NCI-H226 (cell line): ENCODE measurements at places on chromosomes 12 and 14.
A peak's percentile ranks its signal among the peaks of the same experiment; 100 is the strongest.

DNA sequence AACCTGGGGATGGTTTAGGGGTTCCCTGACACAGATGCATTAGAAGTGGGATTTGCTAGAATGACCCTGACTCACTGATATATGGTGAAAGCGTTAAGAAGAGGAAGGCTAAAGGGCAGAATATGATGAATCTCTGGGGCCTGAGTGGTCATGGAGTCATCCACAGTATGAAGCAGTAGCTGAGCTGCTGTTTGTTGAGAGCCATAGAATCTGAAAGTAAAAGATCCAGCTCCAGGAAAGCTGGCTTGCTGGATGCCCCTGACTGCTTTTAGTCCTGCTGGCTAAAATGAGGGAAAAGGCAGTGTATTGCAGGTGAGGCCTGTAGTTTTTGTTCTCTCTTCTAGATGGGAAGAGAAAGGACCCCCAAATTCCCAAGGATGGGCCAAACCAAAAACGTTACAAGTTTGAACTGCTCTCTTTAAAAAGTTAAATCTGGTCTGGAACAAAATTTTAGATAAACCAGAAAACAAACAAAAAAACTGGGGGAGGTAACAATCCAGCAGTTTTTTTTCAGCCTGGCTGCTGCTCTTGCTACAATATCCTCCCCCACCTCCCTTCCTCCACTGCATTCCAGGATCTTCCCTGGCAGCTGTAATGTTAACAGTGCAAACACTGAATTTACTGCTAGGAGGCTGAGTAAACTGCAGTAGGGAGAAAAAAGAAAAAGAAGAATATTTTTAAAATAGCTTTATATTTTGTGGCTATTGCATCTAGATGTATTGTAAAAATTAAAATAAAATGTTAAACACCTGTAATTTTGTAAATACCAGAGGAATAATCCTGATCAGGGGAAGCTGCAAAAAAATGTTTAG is 16.5 kb downstream of the SEL1L start:
- DNase-seq, result peak; percentile 45

DNA sequence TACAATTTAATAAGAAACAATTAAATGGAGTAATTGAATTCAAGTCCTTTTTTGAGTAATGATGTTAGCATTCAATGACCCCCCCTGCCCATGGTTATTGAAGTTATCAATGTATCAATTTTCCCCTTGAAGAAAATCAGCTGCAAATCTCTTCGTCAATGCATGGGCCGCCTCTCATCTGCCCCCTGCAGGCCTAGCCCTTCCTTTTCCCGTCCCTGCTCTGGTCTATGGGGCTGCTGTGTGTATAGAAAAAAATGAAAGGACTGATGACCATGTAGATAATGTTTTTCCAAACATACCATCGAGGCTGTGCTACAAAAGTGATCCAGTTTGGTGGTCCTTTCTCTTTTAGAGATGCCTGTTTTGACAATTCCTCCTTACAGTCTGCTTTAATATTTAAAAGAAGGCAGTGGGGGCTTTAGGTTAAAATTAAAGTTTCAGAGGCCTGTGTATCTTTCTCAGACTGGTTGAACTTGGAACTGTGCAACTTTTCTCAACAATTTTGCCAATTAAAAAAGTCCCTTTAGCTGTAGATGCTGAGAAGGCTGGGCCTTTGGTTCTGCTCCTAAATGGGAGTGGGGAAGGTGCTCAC is 98.4 kb downstream of the APAF1 start:
- no peak for DNase-seq

DNA sequence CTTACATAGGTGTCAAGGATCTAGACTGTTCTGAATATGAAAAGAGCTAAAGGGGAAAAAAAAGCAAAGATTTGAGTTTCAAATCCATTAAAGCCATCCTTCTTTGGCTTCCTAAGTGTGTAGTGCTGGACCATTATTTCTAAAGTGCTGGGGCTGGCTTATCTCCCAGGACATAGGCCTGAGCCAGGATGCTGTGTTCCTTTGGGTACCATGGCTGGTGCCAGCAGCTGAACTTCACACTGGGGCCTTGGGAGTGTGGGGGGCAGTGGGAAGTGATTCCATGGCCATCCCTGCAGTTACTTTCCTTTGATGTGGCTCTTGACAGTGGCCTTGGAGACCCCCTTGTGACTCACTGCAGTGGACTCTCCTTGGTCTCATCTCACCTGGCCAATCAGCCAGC is 20.8 kb downstream of the PRMT8 start:
- DNase-seq, result no peak

DNA sequence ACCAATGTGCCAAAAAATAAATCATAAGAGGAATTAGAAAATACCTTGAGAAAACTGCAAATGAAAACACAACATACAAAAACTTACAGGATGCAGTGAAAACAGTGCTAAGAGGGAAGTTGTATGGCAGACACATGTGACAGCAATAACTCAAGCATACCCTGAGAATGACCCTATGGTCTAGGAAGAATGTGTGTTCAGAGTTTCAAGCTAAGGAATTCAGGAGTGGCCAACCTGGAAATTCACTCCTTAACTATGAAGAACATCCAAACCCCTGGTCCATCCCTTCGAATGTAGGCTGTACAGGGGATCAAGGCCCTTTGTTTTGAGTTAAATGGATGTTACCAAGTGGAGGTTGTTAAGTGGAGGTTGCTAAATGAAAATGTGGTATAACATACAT is 16.7 kb upstream of the TTC9 start:
- peak; percentile 49 for DNase-seq

DNA sequence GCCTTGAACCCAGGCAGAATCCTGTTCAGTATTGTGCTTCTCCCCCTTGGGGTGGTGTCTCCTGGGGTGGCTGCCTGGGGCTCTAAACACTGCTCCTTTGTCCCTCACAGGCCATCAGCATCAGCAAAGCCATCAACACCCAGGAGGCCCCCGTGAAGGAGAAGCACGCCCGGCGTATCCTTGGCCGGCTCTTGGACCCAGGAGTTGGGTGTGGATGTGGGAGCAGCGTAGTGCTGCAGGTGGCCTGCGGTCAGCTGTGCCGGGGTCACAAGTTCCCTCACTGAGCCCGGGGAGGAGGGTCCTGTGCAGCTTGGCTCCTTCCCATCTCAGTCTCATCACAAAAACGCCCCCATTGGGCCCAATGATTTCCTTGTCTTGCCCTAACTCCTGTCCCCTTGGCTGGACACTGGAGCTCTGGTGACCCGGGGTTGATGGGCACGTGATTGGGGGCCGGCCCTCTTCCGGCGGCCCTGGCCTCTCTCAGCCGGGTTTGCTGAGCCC is 12.7 kb downstream of the HIP1R start:
- no peak for DNase-seq

DNA sequence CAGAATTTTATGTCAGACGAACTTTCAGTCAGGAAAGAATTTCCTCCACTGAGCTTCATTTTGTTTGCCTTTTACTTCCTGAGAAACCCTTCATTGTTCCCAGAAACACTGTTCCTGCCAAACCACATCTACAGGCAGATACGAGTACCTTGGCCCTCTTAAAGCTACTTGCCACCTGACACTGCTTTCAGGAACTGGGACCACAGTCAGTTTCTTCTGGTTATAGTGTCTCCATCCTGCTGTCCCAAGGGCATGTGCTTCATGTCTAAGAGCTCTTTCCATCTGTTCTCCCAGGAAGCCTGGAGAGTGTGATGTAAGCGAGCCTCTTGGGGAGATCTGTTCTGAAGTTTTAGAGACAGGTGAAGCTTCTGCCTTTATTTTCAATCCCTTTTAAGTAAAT is 161.7 kb upstream of the PLEKHA5 start:
- DNase-seq, result no peak

- no peak for DNase-seq
Observed at GRCh38 chr12:32507942-32508320, 108.6 kb downstream of the FGD4 start.

DNA sequence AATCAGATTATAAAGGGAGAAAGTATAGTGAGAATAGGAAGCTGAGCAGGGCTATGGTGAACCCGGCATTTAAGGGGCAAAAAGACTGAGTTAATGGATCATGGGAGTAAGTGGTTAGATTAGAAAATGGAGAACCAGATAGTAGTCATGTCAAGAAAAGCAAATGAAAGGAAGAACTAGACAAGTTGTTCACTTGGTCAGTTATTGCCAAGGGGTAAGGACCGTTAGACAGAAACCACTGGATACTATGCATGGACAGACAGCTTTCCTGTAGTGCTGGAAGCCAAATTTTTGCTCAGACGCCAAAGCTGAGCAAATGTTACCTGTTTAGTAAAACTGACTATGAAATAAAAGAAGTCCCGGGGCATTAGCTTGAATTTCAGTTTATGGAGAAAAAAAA is 3.8 kb downstream of the LIMA1 start:
- no peak for DNase-seq

DNA sequence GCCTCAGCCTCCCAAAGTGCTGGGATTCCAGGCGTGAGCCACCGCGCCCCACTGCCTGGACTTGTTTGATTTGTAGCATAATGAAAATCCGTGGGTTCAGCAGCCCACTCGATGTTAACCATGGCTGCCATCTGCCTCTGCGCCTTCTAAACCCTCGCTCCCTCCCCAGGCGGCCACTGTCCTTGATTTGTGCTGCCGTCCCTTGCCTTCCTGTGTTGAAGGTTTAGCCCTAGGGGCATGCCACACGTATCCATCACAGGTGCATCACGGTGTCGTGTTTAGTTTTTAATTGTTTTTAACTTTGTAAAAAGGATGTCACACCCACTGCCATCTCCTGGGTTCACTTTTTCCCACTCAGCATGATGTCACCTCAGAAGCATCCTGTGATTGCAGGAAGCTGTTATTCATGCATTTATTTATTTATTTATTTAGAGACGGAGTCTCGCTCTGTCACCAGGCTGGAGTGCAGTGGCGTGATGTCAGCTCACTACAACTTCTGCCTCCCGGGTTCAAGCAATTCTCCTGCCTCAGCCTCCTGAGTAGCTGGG is 24.5 kb upstream of the ULK1 start:
- DNase-seq, result peak; percentile 27

- no peak for DNase-seq
Observed at GRCh38 chr12:40262657-40263056, 37.9 kb downstream of the LRRK2 start.

GRCh38 chr12:24822121-24822899 is 126.6 kb downstream of the BCAT1 start:
- peak; percentile 58 for DNase-seq

DNA sequence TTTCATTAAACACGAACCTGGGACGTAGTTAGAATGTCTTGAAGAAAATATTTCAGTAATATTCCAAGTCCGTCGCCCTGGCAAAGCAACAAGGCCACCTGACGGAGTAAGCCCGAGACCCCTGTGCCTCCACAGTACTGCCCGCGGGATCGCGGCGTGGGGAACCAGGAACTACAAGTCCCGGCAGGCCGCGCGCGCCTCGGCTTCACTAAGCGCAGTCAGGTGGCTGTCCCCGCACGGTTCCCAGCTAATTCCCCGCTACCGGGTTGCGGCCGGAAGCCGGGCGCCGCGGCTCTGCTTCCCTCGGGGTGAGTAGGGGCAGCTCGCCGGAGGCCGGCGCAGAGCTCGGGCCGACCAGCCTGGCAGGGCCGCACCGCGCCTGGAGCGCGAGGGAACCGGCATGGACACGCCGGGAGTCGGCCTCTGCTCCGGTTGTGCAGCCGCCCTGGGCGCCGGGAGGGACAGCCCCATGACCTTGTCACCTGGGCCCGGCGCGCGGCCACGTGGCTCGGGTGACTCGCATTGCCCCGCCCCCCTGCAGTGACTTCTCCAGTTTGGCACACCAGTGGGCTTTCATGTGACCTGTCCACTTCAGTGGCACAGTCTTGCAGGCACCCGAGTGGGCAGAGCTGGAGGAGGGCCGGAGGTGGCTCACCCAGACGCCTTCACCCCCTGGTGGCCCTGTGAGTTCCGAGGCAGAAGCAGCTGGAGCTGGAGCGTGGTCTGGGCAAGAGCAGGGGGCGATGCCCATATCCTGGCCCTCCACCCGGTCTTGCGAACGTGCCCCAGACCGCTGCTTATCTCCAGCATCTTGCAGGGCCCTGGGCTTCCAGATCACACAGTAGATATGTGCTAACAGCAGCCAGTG is at the start of gene ADCK1:
Gene ADCK1, plus strand, starts transcription at position 247 of the 868 bp plus-strand sequence. CDS start 18,870 bp downstream, outside the sequence.
- DNase-seq, result peak; percentile 60

- no peak for DNase-seq
Observed at GRCh38 chr14:35855876-35856481, 29.8 kb downstream of the BRMS1L start.

- DNase-seq, result no peak
Observed at GRCh38 chr14:60064491-60065072, 27.1 kb upstream of the PCNX4 start.

DNA sequence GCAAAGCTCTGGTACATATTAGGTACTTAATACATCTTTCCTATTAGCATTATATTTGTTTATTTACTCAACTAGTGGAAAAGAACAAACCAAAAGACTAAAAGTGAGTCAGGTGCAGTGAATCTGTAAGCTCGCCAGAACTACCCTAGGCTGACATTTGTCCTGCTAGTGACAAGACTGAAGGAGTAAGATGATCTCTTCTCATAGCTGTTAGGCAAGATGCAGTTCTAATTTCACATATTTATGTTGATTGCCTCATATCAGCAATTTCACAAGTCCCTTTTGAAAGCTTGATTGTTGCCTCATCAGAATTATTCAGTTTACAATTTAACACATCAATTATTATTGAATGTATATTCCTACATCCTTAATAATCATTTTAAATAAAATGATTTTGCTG is 293.0 kb upstream of the NAV3 start:
- no peak for DNase-seq

DNA sequence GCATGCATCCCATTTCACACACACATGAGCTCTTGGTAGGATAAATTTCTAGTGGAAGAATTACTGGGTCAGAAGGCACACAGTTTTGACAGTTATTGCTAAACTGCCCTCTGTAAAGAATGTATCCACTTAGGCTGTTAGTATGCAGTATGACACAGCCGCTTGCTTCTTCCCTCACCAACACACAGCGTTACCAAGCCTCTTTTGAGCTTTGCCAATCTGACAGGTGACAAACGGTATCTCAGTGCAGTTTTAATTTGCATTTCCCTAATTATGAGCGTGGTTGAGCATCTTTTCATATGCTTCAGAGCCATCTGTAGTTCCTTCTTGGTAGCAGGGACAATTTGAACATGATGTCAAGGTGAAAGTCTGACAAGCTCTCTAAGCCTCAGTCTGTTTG is 42.9 kb downstream of the HRK start:
- no peak for DNase-seq

DNA sequence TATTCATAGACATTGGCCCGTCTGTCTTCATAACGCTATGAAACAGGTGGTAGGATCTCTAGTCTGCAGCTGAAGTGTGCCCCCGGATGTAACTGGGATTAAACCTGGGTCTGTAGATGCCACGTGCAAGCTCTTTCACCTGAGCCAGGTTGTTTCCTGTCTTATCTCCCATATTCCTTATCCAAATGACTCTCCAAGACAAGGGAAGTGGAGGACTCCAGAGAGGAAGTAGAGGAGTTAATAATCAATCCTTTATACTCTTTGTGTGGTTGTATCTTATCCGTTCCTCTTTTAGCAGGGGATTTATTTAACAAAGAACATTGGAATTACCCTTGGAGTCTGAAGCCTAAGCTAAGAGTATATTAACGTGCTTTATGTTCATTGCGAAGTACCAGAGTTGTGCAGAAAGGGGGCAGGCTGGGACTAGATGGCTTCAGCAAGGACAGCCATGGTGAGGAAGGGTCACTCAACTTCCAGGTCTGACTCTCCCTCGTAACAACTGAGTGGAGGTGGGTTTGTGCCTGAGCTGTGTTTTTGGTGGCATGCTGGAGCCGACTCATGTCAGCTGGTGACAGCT is 82.8 kb downstream of the RIN3 start:
- no peak for DNase-seq
